ENCODE measurements at places on chromosomes 4 and X.

DNA sequence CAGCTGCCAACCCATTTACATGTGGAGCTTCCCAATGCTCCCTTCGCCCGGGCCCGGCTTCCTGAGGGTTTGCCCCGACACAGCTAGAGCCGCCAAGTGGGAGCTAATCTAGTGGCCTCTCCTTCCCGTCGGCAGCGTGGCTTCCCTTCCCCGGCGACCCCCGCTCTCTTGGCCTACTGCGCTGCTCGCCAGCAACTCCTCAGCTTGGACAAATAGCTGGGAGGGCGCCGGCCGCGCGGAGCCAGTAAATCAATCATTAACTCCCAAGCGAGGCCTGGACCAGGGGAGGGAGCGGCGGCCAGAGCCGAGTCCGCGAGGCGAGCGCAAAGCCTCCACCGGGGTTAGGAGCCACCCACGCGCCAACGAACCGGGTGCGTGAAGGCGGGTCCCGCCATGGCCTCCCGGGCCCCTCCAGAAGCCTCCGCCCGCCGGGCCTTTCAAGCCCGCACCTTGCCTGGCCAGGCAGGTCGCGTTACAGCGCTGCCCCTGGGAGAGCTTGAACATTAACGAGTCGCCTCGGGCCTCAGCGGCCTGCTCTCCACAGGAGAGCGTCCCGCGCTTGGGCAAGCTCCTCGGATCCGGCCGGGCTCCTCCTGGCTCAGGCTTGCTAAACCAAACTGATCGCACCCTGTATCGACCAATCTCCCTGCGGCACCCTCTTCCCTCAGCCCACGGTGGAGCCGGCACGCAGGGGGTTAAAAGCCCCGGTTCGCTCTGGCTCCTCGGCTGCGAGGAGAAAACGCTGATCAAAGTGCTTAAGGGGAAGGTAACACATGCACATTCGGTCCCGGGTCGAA is 10.6 kb upstream of the BCOR start:
- no peak for DNase-seq

DNA sequence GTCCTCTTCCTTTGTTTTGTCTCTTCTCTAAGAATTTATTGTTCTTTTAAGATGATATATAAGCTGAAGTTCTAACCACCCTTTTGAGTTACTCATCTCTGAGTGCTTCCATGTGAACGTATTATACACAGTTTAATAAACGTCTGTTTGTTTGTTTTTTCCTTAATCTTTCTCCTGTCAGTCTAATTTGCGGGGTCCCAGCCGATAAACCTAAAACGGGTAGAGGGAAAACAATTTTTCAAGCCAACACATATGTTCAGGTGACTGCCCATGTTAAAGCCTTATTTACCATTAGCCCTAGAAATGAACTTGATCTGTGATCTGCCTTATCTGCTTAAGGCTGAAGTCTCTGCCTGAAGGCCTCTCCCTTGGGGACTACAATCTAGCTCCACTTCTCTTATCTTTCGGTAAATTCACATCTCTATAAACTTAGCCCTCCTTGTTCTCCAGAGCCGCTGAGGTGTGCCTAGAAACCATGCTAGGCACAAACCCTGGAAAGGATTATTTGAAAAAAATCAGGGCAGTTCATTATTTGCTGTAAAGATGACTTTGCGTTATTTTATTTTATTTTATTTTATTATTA is 158.8 kb downstream of the CAMK2D start:
- no peak for DNase-seq

GRCh38 chr4:186687265-186687664 is 36.4 kb downstream of the FAT1 start:
- DNase-seq, result no peak

- DNase-seq, result no peak
Observed at GRCh38 chr4:150862829-150863228, 152.3 kb downstream of the LRBA start.

DNA sequence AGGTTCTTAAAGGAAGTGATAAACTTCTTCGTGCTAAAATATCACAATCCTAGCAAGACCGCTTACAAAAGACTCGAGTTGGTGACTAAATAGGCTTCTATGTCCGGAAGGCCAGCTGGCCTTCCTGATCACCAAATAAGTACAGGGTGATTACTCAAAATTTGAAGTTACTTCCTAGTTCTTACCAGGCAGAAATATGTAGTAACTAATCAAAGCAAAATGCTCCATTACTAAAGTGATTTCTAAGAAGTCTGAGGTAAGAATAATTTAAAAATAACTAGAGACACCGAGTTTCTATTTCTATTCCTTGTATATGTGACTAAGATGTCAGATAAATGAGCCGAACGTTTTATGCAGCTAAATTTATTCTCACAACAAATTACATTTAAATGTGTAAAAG is 62.2 kb downstream of the NSUN7 start:
- no peak for DNase-seq

- no peak for DNase-seq
Observed at GRCh38 chr4:79993476-79993875, 79.6 kb downstream of the ANTXR2 start.

DNA sequence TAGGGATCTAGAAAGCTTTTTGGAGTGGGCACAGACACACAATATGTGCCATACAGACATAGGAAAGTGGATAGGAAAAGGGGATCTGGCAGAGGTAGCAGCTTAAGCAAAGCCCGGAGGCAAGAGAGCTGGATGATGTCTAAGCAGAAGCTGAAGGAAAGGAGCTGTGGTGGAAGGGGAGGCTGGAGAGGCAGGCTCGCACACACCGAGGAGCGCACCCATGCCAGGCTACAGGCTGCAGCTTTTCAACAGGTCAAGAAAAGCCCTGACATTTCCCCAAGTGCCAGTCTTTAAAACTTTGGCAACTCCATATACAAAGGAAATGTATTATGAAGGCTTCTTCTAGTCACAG is 67.4 kb downstream of the SOWAHB start:
- DNase-seq, result no peak

GRCh38 chrX:20233336-20233735 is 33.4 kb downstream of the RPS6KA3 start:
- no peak for DNase-seq

DNA sequence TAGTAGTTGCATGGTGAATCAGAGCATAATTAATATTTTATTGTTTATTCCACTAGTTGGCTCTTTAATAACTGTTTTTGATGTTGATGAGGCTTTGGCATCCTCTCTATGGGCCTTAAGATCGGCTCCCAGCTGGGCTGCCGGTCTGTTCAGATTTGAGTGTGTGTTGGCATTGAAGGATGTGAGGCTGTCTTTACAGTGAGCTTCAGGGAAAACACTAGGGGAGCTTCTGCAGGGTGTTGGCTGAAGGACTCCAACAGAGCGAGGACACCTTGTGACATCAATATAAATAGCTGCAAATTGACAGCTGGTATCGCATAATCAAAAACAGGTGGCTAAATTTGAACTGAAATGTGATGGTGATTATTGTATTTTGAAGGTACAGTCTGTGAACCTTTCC is 322.0 kb downstream of the FSTL5 start:
- DNase-seq, result no peak

DNA sequence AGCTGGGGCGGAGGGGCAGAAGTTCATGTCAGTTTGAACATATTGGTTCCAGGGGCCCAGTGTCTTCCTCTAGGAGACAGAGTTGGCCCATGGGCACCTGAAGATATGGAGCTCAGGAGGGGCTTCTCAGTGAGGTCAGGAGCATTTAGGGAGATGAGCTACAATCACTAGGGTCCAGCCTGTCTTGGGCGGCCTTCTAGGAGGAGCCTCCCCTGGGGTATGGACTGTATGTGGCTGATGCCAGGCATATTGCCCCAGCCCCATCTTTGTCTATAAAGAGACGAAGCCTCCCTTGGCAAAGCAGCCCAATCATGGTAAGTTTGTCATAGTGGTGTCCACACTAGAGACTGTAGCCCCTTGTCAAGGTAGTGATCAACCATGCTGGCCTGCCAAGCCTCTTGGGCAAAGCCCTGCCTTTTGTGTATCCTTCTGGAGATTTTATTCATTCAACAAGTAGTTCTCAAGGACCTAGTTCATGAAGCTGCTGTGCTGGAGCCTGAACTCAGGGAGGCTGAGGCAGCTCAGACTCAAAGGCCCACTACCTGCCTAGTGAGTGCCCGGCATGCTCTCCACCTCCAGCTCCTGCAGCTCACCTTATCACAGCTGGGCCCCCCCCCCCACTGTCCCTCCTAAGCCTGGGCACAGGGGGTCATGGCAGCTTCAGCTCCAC is 5.4 kb upstream of the CNGA2 start:
- no peak for DNase-seq

- DNase-seq, result no peak
Observed at GRCh38 chrX:23373129-23373804, 38.6 kb downstream of the PTCHD1 start.

DNA sequence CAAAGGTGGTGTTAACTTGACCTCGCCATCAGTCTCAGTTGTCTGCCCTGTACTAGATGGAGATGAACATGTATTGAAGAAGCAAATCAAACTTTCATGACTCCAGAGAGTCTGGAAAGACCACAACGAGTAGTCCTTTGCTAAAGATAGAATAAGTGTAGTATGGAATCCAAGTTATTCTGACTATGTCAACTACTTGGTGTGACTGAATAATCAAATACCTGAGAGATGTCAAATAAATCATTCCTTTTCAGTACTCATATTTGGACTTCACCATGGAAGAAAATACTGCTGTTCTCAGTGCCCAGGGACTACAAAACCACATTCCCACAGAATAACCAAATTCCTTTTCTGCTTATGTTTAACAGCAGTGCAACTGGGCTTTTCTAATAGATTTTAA is 161.2 kb upstream of the SPRY1 start:
- no peak for DNase-seq

- no peak for DNase-seq
Observed at GRCh38 chr4:78829296-78829695, 53.1 kb downstream of the BMP2K start.

DNA sequence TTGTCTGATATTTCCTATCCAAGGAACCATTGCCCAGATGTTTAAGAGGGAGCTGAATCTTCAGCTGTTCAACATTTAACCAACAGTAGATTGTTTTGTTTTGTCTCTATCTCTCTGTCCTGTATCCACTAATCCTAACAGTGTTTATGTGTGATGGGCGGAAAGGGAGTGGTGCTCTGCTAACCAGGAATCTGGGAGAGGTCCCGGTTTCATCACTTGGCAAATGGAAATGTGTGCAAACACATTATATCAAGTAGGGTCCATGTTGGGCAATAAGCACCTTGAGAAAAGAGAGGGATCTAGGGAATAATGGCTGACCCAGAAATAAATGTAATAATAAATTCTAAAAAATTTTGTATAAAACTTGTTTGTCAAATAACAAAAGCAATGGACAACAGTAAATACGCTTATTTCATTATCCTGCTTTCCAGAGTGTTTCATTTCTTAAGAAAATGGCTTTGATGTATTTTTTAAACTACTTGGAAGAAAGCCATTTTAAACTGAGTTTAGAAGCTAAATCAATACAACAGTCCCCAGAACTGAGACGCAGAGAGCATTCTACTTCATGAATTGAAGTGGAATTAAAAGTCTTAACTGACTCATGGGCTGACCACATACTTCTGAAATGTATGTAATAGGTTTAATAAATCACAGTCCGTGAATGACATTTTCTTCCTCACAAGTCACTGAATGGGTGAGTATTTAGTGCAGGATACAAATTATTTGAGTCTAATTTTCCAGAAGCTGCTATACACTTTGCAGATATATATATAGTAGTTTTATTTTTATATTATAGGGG is 55.8 kb downstream of the EMCN start:
- DNase-seq, result no peak

DNA sequence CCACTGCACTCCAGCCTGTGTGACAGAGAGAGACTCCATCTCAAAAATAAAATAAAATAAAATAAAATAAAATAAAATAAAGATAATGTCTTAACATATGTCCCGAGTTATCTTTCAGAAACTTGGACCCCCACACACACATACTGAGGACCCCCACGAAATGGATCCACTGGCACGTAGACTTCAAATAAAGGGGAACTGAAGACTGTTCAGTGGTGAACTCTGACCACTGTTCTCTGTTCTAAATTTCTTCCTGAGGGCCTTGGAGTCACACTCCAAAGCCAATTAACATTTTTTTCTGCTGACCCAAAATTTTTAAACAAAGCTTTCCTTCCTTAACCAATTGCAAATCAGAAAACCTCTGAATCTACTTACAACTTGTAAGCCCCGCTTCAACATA is 43.5 kb upstream of the PRDX4 start:
- no peak for DNase-seq

DNA sequence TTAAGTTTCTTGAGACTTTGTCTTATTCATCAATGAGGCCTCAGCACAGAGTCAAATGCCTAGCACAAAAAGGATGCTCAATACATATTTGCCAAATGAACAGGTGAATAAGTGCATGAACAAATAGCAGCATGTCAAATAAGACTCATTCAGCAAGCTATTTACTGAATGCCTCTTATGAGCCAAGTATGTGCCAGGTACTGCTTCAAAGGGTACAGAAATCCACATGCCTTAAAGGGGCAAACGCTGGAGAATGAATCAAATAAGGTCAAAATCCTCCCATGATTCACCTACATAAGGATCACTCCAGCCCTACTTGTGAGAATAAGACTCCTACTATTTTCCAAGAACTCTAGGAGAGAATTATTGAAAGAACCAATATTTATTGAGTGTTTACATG is 260.2 kb upstream of the CPEB2 start:
- no peak for DNase-seq

- no peak for DNase-seq
Observed at GRCh38 chrX:1212532-1212931, at the start of gene CRLF2. TSS of gene CRLF2 (minus strand) at chrX:1212649. CDS start at chrX:1212634, 15 bp downstream.

DNA sequence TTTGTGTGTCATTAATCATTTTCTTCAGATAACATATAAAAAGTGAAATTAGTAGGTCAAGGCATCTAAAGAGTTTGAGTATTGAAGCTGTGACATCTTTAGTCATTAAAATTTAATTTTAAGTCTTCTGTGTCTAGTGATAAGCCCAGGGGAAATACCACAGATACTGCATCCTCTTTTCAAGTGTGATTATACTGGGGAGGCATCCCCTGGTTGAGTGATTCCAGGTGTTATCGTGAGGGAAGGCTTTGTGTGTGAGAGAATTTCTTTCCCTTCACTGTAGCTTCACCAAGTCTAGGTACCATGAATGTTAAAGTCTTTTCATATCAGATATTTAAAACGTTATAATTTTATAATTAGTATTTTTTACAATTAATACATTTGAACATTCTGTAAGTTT is 193.4 kb downstream of the FRAS1 start:
- DNase-seq, result no peak

DNA sequence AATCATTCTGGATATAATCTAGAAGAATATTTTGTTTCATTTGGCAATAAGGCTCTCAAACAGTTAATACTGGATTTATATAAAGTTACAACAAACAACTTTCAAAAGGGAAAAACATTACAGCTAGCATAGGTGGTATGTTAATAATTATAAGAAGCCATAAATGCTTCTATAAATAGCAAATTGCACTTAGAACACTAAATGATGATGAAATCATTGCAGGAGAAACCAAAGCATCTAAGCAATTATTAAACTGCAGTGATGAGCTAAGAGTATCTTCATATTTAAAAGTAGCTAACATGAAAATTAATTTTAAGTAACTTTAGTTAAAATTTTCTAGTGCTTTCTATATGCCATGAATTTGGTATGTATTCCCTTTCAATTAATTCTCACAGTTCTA is 189.5 kb downstream of the CENPC start:
- no peak for DNase-seq

DNA sequence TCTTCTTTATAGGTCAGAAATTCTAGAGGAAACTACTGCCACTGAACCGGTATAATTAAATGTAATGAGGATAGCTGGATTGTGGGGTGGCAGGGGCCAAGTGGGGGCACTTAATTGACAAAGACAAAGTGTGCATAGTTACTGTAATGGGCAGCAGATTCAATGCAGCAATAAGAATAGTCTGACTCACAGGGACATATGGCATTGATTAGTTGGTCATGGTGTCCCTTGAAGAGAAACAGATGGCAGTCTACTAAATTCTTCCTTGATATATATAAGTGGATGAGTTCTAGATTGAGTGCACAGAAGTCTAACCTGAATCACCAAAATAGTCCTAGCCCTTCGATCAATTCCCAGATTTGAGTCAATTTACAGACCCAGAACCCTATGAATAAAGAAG is 31.6 kb downstream of the ETDC start:
- DNase-seq, result no peak
